Germinal center (tissue), 1 donor: ENCODE measurements at places on chromosomes 7 and 10.
A peak's percentile ranks its signal among the peaks of the same experiment; 100 is the strongest.

- DNase-seq: peak; percentile 30
Measured at GRCh38 chr7:132614428-132615318, 38.4 kb upstream of the PLXNA4 start.

DNA sequence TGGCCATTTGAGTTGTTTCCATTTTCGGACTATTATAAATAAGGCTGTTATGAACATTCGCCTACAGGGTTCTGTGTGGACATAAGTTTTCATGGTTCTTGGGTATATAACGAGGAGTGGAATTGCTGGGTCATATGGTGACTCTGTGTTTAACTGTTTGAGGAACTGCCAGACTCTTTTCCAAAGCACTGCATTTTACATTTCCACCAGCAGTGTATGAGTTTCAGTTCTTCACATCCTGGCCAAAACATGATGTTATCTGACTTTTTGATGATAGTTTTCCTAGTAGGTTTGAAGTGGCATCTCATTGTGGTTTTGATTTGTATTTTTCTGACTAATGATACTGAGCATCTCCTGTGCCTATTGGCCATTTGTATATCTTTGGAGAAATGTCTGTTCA, 5.4 kb downstream of the SUV39H2 start:
- no peak for DNase-seq

GRCh38 chr7:51647931-51648351, 331.3 kb upstream of the COBL start:
- DNase-seq: no peak

GRCh38 chr7:117412946-117413559, 14.2 kb downstream of the ASZ1 start:
- no peak for DNase-seq

GRCh38 chr10:6236349-6237198, 33.8 kb downstream of the PFKFB3 start:
- DNase-seq: no peak

DNA sequence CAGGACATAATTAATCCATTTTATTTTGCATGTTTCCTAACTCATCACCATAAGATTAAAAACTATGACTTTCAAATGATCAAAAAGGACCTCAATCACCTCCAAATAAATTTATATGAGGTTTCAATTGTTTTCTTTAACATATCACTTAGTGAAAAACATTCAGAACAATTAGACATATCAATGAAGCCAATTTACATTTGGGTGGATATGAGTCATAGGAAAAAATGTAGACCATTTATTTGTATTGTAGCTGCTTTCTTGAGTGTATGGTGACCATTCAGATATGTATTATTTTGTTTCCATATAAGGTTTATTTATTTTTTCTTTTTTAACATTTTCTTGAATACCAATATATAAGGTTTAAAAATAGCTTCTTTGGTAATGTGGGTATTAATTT, 13.3 kb upstream of the EXOC6 start:
- DNase-seq: no peak

GRCh38 chr7:114823290-114823689, 98.6 kb upstream of the MDFIC start:
- DNase-seq: no peak

GRCh38 chr7:121262221-121262620, 66.6 kb upstream of the WNT16 start:
- DNase-seq: no peak

DNA sequence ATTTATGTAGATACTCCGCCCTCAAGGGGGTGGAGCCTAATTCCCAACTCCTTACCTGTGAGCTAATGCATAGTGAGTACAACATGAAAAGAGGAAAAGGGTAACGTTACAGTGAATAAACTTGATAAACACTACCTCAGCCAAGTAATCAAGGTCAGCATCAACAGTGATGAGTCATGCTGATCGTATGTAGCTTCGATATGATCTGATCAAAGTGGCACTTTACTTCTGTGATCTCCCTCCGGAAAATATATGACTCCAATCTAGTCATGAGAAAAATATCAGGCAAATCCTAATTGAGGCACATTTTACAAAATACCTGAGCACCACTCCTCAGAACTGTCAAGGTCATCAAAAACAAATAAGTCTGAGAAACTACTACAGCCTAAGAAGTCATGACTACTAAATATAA, 70.4 kb downstream of the VTI1A start:
- no peak for DNase-seq
